Stimulated activated CD8-positive, alpha-beta memory T cell treated with anti-CD3 and anti-CD28 coated beads, Interleukin-15, amount 100 ng/mL, for 4 hours (primary cell): ENCODE measurements at places on chromosomes 7 and 10.

GRCh38 chr10:68997211-68997610, 8.6 kb downstream of the KIFBP start:
- DNase-seq = no peak

- no peak for DNase-seq
These were observed 98.8 kb upstream of the BMPER start for GRCh38 chr7:33806298-33807154.

DNA sequence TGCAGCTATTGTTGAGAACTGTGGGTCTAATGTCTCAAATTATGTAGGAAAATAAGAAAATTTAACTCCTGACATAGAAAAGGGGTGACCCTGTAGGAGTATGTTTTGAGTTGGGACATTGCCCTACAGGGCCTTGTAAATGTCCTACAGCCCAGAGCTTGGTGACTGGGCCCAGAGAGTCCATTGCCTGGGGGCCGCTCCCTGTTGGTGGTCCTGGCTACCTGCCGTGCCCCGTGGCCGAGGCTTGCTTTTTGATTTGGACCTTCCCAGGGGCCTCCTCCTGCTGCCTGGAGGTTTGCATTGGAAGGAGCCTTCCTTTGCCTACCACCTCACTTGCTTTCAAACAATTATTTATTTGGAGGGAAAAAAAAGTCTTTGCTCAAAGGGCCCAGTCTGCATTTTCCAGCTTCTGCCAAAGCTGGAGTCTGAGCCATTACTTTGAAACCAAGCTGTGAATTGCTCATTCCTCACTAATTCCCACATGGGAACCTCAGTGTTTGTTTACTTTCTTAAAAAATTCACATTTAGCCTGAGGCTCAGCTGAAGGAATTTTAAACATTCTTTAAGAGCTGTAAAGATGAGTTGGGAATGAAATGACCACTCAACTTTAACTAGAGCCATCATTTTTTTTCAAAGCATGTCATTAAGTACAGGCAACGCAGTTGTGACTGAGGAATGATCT, 355.0 kb downstream of the GLRX3 start:
- no peak for DNase-seq

- DNase-seq = no peak
These were observed 16.2 kb downstream of the HSPB1 start for GRCh38 chr7:76318488-76319353.

- DNase-seq = no peak
These were observed at the start of gene PAOX for GRCh38 chr10:133379152-133379800. PAOX (plus strand) TSS chr10:133379262; CDS start chr10:133379317, 55 bp downstream.

- DNase-seq = no peak
These were observed 225.9 kb downstream of the WDR11 start for GRCh38 chr10:121076776-121077715.

DNA sequence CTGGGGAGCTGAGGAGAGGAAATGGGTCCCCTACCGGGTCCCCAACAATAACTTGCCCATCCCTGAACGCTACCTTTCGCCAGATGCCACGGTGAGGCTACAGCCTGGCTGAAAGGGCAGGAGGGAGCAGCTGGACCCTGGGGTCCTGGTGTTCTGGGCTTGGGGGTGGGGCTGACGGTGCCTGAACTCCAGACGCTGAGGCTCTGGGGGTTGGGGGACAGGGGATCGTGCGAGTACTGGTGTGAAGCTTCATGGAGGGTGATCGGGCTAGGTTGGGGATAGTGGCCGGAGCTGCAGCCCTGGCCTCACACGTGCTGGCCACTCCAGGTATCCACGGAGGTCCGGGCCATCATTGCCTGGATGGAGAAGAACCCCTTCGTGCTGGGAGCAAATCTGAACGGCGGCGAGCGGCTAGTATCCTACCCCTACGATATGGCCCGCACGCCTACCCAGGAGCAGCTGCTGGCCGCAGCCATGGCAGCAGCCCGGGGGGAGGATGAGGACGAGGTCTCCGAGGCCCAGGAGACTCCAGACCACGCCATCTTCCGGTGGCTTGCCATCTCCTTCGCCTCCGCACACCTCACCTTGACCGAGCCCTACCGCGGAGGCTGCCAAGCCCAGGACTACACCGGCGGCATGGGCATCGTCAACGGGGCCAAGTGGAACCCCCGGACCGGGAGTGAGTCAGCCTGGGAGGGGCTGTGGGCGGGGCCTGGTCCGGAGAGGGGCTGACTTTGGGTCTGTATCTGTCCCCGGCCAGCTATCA, 8.3 kb downstream of the AEBP1 start:
- DNase-seq = no peak

DNA sequence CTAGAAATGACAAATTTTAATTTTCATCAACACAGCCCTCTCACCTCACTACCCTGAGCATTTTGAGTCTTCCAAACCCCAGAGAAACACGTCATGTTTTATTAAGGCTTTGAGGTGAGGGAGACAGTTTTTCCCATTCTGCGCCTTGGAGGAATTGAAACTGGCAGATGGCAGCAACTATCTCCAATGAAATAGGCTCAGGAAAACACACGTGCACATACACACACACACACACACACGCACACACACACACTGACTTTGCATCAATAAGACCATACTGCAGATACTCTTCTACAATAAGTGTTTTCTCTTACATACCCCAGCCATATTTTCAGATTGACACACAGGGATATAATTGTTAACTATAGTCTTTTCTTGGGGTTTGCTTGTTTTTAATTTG, 3.2 kb upstream of the SFTPA2 start:
- DNase-seq = no peak

GRCh38 chr7:145989469-145989868, 127.1 kb upstream of the CNTNAP2 start:
- DNase-seq = no peak

GRCh38 chr7:128790315-128791041, 1.3 kb upstream of the CCDC136 start:
- DNase-seq = no peak

DNA sequence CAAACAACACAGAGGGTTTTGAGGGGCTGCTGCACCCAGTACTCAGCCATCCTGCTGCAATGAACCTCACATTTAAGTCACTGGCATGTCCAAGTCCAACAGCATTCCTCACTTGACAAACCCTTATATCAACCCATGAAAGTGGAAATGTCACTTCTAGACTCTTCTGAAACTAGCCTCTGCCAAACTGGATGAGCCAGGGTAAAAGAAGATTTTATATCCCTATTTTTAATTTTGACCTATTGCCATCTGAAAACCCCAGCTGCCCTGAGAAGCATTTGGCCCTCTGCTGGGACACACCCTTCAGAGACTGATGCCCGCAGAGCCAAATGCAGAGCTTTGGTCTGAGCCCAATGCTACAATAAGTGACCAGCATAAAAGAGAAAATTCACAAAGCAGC, 201.1 kb downstream of the ANK3 start:
- DNase-seq = no peak

DNA sequence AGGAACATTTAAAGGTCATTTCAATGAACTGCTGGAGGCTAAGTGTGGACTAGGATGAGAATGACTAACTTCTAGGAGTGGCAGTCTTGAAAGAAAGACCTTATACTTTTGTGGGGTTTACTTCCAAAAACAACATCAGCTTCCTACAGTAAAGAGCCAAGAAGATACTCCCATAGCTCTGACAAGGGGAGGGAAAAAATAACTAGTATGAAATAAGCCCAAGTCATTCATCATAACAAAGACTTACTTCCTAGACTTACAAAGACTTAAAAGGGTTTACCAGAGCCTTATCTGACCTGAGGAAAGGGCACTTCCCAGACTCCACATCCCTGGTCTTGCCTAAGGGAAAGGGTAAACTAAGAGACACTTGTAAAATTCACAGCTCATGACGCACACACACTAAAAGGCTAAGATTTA, 31.7 kb downstream of the ARHGAP12 start:
- DNase-seq = no peak

DNA sequence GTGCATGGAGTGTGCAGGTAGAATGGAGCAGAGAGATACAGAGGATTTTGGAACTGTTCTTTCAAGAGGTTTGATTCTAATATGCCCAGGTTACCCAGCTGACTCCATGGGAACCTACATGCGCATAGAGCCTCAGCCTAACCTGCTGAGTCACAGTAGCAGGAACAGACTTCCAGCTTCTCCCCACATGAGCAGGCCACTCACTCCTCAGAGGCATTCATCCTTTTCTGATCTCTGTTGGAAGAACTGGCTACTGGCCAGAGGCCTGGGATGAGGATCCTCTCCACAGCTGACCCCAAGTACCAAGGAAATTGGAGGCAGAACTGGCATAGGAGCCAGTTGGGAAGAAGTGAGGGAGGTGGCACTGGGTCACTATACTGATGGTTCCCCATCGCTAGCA, 17.9 kb upstream of the CCSER2 start:
- DNase-seq = no peak

- DNase-seq = no peak
These were observed 181.6 kb downstream of the NPSR1 start for GRCh38 chr7:34839645-34840044.

- DNase-seq = no peak
These were observed 26.7 kb upstream of the CUL1 start for GRCh38 chr7:148672041-148672440.

GRCh38 chr7:56046721-56047445, 4.4 kb downstream of the PSPH start:
- no peak for DNase-seq

DNA sequence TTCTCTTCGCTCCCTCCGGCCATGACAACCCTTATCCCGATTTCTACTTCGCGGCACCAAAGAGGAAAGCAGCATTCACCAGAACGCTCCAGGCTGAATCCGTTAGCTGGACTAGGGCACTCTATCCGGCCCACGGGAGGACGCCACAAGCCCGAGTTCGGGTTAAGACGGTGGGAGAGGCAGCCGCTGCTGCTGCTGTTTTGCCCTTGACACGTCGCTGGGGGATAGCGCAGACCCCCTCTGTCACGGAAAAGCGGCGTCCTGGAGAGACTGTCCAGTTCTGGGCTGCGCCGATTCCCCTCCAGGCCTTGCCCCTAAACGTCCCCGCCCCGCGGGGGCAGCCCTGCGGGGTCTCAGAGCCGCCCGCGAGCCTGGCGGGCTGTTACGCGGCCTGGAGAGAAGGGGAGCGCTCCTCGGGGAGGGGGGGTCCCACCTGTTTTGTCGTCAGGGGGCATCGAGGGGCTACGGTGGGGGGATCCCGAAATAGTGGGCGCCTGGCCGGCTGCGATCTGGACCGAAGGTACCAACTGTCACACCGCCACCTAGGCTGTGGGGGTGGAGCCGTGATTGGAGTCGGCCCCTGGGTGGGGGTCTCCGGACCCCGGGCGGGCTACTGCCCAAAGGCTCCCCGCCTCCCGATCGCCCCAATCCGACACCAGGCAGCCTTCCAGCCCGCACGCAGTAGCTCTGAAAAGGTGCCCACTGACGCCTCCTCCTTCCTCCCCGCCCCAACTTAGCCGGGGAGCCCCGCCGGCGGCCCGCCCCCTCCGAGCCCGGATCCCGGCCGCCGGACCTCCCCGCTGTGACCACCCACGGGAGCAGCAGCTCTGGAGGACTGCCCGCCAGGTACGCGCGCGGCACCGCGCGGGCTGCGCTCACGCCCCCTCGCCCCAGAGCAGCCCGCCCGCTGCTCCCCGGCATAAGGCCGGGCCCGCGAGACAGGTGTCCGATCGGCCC, 772 bp downstream of the SGMS1 start:
- DNase-seq = no peak

GRCh38 chr10:71493741-71494140, 97.0 kb downstream of the CDH23 start:
- DNase-seq = no peak

DNA sequence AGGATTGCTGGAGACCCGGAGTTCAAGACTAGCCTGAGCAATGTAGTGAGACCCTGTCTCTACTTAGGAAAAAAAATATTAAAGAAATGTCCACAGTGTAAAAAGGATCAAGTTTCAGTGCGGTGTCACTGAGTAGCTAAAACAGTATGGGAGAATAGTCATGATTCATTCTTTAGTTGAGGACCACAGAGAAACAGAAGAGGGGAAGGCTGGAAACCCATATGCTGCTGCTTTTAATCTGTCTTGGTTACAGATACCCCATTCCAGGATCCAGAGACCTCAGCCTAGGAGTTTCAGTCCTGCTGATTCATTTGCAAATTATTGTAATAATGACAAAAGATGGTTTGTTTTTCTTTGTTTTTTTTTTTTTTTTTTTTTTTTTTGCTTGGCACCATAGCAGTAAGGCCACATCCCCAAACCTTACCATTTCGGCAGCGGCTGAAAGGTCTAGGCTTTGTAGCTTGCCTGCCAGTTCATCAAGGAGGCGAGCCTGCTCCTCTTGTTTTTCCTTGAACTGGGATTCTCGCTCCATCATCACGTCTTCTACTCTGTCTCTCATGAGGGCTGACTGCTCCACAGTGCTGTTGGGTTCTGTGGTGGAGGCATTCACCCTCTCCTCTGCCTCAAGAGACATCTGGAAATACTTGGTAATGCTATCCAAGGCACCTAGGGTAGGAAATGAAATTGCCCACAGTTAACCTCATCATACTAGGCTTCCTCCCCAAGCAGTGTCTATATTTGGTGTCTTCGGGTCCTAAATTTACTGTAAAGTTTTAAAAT, 44.2 kb downstream of the DLD start:
- no peak for DNase-seq

DNA sequence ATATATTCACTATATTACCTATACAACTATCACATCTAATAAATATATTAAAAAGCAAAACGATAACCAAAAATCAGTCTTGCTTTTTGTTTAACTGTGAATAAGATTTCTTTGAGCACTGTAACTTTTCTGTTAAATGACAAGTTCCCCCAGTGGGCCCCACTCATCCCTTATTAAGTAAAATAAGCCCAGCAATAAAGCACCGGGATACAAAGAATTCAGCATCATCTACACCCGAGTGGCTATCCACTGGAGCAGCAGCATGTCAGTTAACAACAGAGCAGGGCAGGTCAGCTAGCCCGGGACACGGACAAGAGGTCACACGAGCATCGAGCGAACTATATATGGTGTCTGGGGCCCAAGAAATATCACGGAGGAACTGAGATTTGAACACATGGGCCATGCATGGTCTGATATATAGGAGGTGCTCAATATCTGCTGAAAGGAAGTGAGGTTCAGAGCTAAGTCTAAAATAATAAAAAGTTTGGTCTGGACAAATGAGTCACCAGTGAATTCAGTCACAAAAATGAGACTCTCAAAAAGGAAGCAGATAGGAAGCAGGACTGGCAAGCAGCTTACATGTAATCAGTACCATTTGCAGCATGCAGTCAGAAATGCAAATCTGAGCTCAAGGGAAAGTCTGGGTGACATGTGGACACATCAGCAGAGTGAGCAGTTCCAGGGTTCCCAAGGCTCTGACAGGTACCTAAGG, 4.1 kb downstream of the ERCC6 start:
- DNase-seq = no peak

GRCh38 chr10:24363070-24363469, 154.1 kb downstream of the KIAA1217 start:
- no peak for DNase-seq

- no peak for DNase-seq
These were observed 16.6 kb downstream of the FBH1 start for GRCh38 chr10:5906651-5907050.

GRCh38 chr7:128137181-128137580, 103.9 kb upstream of the LEP start:
- DNase-seq = no peak

- DNase-seq = no peak
These were observed 230.6 kb downstream of the BMPER start for GRCh38 chr7:34135924-34136323.
